Tibial nerve (tissue), 4 donors: ENCODE measurements at places on chromosomes 13 and 19.

DNA sequence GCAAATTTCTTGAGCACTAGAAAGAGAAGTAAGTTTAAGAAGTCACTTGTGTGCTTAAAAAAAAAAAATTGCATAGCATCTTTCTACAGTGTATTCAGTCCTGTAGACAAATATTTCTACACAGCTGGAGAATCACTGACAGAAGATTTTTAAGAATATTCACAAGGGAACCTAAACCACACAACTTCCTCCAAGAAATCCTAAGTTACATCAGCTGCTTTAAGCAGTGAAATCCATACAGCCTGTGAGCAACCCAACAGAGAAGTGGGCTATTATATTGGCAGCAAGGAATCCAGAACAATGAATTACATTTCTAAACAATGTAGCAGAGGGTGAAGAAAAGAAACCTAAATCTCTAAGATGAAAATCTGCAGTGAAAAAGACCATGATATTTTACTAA is 1.5 kb downstream of the DOCK9 start:
- H3K27ac ChIP-seq, result peak overlapping the region; percentile 85
- H3K4me3 ChIP-seq, result peak overlapping the region; percentile 28
- H3K36me3 ChIP-seq, result no peaks in the 10 kb centered on the region
- H3K4me1 ChIP-seq, result peaks cover 63% of the 10 kb centered on the region
- DNase-seq, result no peak

DNA sequence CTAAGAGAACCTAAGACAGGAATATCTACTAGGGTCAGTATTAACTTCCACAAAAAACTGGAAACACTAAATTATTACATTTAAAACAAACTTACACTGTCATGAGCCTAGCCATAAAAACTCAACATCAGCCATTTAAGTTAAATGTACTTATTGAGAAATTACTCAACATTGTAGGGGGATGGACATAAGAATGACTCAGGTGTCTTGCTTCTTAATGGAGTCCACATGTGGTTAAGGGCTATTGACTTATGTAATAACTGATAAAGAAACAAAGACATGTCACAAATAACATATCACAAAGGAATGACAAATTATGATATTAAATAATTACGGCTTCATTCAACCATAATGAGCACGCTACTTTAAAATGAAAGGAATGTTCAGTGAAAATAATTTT is 36.2 kb downstream of the CLDN10 start:
- no peaks in the 10 kb centered on the region for H3K36me3 ChIP-seq
- H3K4me1 ChIP-seq, result no peaks in the 10 kb centered on the region
- H3K27me3 ChIP-seq, result no peaks in the 10 kb centered on the region

DNA sequence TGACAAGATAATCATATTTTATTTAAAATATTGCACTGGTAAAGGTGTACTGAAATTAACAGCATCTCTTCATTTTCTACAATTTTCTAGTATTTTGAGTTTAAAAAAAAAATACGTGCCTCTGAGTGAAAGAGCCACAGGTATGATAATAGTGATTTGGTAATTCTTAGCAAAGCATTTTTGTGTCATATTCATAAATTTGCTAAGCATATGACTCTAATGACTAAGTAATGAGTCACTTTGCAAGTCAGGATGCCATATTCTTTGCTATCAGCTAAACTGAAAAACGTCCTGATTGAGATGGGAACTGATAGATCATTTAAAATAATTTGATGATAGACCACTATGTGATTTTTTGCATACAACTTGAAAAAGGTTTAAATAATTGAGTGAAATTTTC is 136.1 kb upstream of the IRS2 start:
- H3K4me1 ChIP-seq, result no peaks in the 10 kb centered on the region
- H3K27ac ChIP-seq, result no peak overlapping the region
- no peak overlapping the region for H3K4me3 ChIP-seq
- DNase-seq, result no peak
- H3K27me3 ChIP-seq, result no peaks in the 10 kb centered on the region

DNA sequence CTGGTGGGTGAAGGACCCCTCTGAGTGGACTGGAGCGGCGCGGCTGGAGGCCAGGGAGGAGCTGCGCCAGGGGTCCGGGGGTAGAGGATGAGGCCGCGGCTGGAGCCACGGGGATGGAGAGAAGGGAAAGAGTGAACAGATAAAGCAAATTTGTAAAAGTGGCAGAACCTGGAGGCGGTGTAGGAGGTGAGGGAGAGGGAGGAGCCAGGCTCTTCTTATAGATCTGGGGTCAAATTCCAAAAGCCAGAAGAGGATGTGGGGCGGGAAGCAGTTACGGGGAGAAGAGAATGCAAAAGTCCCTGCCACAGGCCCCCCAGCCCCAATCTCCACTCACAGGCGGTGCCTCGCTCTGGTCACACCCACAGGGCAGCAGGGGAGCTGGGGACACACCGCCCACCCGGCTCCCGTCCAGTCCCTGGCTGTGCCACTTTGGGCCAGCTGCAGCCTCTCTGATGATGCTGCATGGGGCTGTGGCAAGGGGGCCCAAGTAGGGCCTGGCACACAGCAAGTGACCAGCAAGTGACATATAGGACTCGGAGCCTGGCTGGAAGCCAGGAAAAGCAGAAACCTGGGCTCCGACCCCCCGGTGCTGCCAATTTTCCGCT is 11.1 kb downstream of the LRRC4B start:
- no peak for DNase-seq
- H3K27me3 ChIP-seq, result no peaks in the 10 kb centered on the region
- no peaks in the 10 kb centered on the region for H3K4me1 ChIP-seq
- no peaks in the 10 kb centered on the region for H3K36me3 ChIP-seq

GRCh38 chr13:89541091-89542030 is 1806.1 kb upstream of the MIR17HG start:
- no peak overlapping the region for H3K4me3 ChIP-seq
- no peak overlapping the region for H3K27ac ChIP-seq
- H3K27me3 ChIP-seq, result no peaks in the 10 kb centered on the region
- DNase-seq, result no peak
- H3K36me3 ChIP-seq, result no peaks in the 10 kb centered on the region
